ENCODE measurements at places on chromosomes 2 and 18.

DNA sequence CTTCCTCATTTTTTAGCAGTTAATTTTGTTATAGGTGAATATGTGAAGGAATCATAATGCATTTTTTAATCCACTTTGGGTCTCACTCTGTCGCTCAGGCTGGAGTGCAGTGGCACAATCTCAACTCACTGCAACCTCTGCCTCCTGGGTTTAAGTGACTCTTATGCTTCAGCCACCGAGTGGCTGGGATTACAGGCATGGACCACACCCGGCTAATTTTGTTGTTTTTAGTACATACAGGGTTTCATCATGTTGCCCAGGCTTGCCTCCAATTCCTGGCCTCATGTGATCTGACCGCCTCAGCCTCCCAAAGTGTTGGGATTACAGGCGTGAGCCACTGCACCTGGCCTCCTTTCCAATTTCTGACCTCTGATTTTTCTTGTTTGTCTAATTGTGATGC, 17.7 kb downstream of the SCYGR5 start:
- DNase-seq = no peak

DNA sequence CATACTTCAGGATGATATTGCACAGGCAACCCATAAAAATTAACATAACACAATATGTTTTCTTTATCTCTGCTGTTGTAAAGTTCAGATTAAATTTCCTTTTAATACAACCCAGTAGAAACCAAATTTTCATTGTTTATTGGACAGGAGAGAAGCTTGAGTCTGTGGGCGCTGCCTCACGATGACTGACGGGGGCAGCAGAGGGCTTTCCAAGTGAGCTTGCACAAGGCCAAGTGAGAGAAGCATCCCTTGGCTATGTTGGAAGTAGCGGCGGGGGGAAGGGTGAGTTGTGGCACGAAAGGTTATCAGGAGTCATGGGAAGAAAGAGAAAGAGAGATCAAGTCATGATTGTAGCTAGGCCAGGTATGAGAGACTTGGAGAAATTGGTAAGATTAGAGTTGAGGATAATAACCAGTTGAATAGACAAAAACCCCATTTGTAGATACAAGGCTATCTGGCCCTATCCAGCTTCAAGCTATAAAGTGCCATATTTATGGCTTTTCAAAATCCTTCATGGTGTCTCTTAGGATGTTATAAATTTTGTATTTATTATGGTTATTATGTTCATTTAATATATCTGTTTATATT, 413.7 kb upstream of the FAM98A start:
- DNase-seq = no peak

GRCh38 chr2:23530909-23531276, 145.9 kb downstream of the KLHL29 start:
- DNase-seq = no peak

DNA sequence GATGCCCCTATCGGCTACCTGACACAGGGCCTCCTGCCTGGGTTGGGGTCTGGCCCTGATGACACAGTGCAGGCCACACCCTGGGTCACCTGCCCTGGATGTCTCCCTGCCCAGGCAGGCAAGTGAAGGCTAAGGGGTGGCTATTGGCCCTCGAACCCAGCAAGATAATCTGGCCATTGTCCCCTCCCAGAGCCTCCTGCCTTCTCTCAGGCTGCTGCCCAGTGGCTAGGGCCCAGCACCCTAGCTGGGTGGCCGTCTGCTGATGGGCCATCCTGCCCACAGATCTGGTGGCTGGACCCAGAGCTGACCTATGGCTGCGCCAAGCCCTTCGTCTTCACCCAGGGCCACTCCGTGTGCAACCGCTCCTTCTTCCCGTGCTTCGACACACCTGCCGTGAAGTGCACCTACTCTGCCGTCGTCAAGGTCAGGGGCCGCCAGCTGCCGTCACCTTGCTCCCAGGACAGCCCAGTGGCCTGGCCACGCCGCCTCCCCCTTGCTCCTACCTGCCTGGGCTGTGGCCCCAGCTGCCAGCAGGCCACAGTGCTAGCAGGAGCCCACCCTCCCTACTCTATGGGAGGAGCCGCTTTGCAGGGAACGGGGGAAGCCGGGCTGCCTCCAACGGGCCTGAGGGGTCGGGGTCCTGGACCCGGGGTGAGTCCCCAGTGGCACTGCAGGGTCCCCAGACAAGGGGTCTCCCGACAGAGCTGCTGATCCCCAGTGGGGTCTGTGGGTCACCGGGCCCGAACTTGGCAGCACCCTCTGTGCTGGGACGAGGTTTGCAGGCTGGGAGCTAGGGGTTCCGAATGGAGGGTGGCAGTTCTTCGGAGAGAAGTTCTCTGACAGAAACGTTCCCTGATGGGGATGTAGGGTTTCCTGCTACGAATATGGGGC, 4.1 kb downstream of the RNPEPL1 start:
- DNase-seq = no peak

GRCh38 chr2:28395334-28396061, 2.8 kb downstream of the FOSL2 start:
- DNase-seq = no peak

GRCh38 chr2:101003278-101003775, 1.2 kb downstream of the RPL31 start:
- no peak for DNase-seq

DNA sequence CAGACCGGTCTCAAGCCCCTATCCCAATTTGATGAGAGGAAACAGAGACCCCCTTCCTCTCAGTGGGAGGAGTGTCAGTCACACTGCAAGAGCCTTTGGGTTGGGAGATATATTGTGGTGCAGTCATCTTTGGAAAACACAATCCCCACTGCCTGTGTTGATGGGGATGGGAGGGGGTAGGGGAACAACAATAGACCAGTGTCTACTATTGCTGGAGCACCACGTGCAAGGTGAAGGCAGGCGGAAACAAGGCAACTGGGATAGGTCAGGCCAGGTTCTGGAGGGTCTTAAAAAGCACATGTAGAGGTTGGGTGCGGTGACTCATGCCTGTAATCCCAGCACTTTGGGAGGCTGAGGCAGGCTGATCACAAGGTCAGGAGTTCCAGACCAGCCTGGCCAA, 127.9 kb downstream of the ZFP36L2 start:
- no peak for DNase-seq

DNA sequence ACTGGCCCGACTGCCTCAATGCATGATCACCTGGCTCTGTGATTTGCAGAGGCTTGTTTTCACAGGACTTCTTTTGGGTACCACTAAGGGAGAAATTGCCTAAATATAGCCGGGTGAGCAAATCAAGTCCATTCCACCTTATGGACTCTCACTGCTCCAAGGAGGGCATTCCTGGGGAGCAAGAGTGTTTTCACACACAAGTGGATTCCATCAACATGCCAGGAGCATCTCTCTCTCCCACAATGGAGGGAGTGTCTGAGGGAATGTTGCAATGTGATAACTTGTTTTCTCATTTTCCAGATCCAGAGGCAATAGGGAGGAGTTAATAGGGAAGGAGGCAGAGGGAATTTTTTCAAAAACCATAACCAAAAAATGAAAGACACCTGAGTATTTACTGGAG, 250.7 kb downstream of the SATB2 start:
- DNase-seq = no peak

- no peak for DNase-seq
Measured at GRCh38 chr2:70724366-70724765, 43.6 kb downstream of the ADD2 start.

- DNase-seq = no peak
Measured at GRCh38 chr2:225270861-225271260, 128.6 kb upstream of the NYAP2 start.

DNA sequence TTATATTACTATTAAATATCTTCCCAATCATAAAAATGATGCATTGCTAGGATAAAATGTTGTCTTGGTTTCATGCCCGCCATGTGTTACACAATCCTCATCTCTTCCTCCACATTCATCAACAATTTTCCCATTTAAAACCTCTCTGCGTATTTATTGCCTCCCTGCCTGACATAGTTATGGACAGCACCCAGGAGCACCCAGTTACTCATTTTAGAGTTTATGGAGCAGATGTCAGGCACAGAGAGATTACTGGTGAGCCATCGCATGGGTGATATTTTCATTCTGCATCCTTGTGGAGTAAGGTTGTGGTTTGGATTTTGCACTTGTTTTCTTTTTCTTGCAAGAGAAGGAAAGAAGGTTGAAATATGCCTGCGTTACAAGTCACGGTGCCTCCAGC, 116.7 kb upstream of the NPAS2 start:
- DNase-seq = no peak

- DNase-seq = no peak
Measured at GRCh38 chr2:148623086-148623485, 21.5 kb upstream of the EPC2 start.

DNA sequence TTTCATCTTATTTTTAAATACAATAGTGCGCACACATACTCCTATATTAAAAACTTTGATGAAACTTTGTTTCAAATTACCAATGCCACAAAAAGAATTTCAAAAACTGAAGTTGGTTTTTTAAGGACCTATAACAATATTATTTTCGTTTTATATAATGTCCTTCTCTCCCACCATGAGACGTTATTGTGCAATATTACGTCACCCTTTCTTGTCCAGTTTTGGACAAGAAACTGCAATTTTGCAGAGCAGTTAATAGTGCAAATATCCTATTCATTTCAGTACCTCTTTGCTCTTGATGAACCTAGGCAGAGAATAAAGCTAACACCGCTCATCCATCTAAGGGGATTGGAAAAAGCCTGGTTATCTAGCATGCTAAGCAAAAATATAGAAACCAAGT, 9.7 kb upstream of the ZNF516 start:
- DNase-seq = no peak

DNA sequence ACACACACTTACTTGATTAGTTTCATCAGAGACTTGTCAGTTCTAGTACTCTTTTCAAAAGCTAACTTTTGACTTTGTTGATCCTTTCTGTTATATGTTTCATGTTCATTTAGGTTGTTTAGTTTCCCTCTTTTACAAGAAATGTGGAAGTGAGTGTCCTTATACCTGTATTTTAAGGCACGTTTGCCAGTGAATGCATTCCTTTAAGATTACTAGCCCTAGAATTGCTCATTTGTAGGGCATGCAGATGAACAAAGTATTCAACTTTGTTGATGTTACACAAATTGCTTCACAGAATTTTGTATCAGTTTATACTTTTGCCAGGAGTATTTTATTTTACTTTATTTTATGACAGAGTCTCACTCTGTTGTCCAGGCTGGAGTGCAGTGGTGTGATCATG, 6.3 kb downstream of the IL1RL2 start:
- no peak for DNase-seq

GRCh38 chr2:207403141-207403540, 126.6 kb upstream of the CREB1 start:
- DNase-seq = no peak

DNA sequence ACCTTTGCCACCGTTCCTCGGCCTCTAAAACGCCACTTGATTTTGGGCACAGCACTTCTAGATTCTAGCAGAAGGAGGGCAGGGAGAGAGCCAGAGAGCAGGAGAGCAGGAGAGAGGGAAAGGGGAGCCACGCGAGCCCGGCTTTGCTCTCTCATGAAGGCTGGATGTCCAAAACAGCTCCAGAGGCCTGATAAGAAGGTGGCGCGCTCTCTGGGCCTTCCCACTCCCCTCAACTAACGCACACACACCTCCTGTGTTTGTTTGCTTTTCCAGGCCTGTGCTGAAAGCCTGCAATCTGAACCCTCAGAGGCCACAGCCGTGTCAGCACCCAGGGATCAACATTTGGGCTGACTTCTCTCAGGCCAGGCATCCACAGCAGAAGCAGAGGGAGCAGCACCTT, 184.8 kb upstream of the SOX11 start:
- DNase-seq = no peak

DNA sequence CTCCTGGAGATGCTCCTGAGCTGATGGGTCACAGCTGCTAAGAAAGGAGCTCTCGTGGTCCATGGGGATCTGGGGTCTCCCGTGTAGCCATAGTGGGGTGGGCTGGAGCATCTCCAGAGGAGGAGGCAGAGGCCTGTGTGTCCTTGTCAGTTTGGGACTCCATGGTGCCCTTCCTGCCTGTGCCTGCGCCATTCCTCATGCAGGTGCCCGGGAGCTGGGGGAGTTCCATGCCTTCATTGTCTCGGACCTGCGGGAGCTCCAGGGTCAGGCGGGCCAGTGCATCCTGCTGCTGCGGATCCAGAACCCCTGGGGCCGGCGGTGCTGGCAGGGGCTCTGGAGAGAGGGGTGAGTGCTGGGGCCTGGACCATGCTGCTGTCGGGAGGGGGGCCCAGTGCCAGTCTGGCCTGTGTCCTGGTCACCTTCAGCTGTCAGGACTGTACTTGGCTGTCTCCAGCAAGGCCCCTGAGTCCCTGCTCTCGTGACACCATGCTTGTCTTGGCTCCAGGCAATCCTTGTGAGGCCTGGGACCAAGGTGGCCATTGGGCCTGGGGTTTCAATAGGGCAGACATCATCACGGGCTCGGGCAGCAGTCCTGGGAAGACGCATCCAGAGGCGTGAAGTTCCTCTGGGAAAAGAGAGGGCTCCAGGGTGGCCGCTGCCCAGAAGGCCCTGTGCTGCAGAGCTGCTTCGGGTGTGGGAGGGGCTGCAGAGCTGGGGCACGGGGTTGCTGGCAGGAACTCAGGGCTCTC, 7.3 kb downstream of the CAPN10 start:
- no peak for DNase-seq

GRCh38 chr2:196551014-196551413, 88.5 kb upstream of the CCDC150 start:
- no peak for DNase-seq

DNA sequence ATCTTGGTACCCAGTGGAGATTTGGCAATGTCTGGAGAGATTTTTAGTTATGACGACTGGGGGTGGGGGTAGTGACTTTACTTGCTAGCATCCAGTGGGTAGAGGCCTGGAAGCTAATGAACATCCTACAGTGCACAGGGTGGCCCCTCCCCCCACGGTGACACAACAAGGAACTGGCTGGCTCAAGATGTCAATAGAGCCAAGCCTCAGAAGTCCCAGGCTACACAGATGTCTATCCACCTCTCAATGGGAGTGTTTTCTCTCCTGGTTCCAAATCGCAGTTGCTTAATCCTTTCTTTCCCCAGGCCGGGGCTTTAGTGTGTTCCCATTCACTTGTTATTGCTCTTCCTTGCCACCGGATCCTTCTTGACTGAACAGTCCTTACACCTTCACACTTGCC, 9.3 kb upstream of the CCBE1 start:
- DNase-seq = no peak

- DNase-seq = no peak
Measured at GRCh38 chr2:230472621-230473018, 56.6 kb downstream of the SP100 start.

GRCh38 chr2:175742367-175742766, 259.7 kb downstream of the LNPK start:
- DNase-seq = no peak

- DNase-seq = no peak
Measured at GRCh38 chr2:175062787-175063585, 57.8 kb upstream of the CHN1 start.

- DNase-seq = no peak
Measured at GRCh38 chr2:119289093-119289492, 65.5 kb downstream of the STEAP3 start.

GRCh38 chr18:56517761-56518160, 120.6 kb downstream of the TXNL1 start:
- no peak for DNase-seq

- no peak for DNase-seq
Measured at GRCh38 chr2:68719912-68720311, 14.7 kb upstream of the ARHGAP25 start.

GRCh38 chr2:160222546-160223283, 22.6 kb upstream of the ITGB6 start:
- DNase-seq = no peak

All from stimulated activated CD8-positive, alpha-beta memory T cell treated with anti-CD3 and anti-CD28 coated beads, Interleukin-4, amount 100 ng/mL, for 1 hour (primary cell).